Progenitor cell of endocrine pancreas (in vitro differentiated cells): ENCODE measurements at places on chromosomes 5 and 9.

DNA sequence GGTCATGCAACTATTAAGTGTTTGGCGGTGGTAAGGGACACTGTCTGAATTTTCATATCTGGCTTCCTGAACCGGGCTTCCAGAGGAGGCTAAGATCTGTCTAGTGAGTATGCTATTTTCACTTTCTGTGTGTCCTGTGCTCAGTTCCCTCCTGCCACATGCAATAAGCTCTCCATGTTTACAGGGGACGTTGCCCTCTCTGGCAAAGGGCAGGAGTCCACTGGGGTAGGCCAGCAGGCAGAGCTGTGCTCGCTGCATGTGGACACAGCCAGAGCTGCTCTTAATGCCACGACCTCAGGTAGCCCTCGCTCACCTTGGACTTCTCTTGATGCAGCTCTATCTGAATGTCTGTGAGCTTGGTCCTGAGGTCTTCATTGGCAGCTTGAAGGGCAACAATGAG, 111.2 kb downstream of the JAKMIP2 start:
- peaks cover 4% of the 10 kb centered on the region for H3K27me3 ChIP-seq
- peaks cover 11% of the 10 kb centered on the region for H3K4me1 ChIP-seq
- H3K27ac ChIP-seq: no peak overlapping the region
- DNase-seq: no peak
- H3K4me3 ChIP-seq: no peak overlapping the region
- H3K36me3 ChIP-seq: peaks cover 1% of the 10 kb centered on the region

- H3K4me1 ChIP-seq: peaks cover 4% of the 10 kb centered on the region
- no peaks in the 10 kb centered on the region for H3K36me3 ChIP-seq
- DNase-seq: no peak
- H3K27ac ChIP-seq: no peak overlapping the region
Observed at GRCh38 chr9:19934301-19934871, 145.5 kb upstream of the SLC24A2 start.

- no peaks in the 10 kb centered on the region for H3K36me3 ChIP-seq
- H3K27ac ChIP-seq: no peak overlapping the region
- no peak for DNase-seq
- H3K27me3 ChIP-seq: no peaks in the 10 kb centered on the region
Observed at GRCh38 chr9:92931606-92932005, 15.7 kb upstream of the FGD3 start.

DNA sequence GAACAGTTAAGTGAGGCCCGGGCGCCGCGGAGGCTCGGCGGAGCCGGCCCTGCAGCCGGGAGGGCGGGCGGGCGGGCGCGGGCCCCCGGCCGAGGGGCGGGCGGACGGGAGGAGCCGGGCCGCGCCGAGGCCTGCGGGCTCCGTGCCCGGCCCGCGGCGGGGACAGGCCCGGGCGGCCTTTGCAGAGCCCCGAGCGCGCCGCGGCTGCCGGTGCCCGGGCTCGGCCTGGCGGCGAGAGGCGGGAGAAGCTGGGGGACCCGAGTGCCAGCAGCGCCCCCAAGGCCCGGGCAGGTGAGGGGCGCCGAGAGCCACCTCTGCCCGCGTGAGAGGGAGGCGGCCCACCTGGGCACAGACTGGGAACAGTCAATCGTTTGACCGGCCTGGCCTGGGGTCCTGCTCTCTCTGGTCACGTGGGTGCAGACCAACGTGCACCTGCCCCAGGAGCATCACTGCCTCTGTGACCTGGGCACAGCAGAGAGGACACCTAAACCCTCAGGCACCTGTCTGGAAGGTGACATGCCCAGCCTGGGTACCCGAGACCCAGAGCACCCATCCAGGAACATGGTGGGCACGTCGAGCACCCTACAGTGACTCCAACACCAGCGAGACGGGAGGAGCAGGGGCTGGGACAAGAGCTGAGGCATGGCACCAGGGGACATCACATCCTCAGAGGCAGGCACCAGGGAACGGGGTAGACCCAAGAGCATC, 531 bp downstream of the MVB12B start:
- peak overlapping the region; percentile 72 for H3K4me3 ChIP-seq
- peak overlapping the region; percentile 87 for H3K27ac ChIP-seq
- DNase-seq: peak; percentile 25
- H3K36me3 ChIP-seq: peaks cover 9% of the 10 kb centered on the region
- peaks cover 15% of the 10 kb centered on the region for H3K4me1 ChIP-seq
- no peaks in the 10 kb centered on the region for H3K27me3 ChIP-seq

DNA sequence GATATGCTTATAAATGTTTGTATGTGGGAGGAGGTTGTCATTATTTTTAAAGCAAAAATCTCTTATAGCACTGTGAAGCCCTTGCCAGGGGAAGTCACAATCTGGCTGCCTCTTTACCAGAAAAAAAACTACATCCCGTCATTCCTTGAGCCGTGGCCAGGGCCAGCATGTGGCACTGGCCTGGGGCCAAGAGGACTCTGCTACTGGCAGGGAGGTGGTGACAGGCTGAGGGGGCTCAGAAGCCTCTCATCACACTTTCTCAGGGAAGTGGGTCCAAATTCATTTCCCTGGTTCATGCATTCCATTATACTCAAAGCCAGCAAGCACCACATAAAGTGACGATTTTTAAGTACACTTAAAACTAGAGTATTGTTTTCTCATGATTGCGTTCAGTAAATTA, 457.3 kb downstream of the ZNF608 start:
- no peaks in the 10 kb centered on the region for H3K27me3 ChIP-seq
- no peak overlapping the region for H3K4me3 ChIP-seq
- H3K27ac ChIP-seq: peak overlapping the region; percentile 90
- DNase-seq: no peak
- peaks cover 25% of the 10 kb centered on the region for H3K4me1 ChIP-seq
- no peaks in the 10 kb centered on the region for H3K36me3 ChIP-seq

DNA sequence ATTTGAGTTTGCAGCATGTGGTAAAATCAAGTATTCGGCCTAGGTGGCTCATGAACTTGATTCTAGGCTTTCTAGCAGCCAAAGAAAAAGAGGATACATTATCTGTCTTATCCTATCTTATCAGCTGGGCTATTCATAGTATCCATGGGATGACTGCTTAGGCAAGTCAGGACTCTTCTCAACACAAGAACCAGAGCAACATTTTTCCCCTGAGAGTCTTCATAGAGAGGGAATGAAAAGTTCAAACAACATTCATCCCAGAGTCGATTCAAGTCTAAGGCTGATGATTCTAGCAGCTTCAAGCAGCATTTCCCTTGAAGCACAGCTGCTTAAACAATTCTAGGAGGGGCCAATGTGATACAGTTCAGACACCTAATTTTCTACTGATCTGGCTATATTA, 3.0 kb downstream of the S100Z start:
- no peak for DNase-seq
- H3K27ac ChIP-seq: no peak overlapping the region
- H3K4me1 ChIP-seq: peaks cover 4% of the 10 kb centered on the region
- peaks cover 2% of the 10 kb centered on the region for H3K36me3 ChIP-seq
- H3K27me3 ChIP-seq: no peaks in the 10 kb centered on the region

GRCh38 chr5:73095564-73096238, 24.7 kb upstream of the TMEM171 start:
- DNase-seq: no peak
- no peaks in the 10 kb centered on the region for H3K27me3 ChIP-seq
- H3K4me1 ChIP-seq: no peaks in the 10 kb centered on the region

GRCh38 chr5:141605523-141606277, 13.1 kb downstream of the DIAPH1 start:
- no peaks in the 10 kb centered on the region for H3K36me3 ChIP-seq
- no peak overlapping the region for H3K27ac ChIP-seq
- H3K4me1 ChIP-seq: peaks cover 22% of the 10 kb centered on the region
- no peak for DNase-seq
- H3K4me3 ChIP-seq: no peak overlapping the region

DNA sequence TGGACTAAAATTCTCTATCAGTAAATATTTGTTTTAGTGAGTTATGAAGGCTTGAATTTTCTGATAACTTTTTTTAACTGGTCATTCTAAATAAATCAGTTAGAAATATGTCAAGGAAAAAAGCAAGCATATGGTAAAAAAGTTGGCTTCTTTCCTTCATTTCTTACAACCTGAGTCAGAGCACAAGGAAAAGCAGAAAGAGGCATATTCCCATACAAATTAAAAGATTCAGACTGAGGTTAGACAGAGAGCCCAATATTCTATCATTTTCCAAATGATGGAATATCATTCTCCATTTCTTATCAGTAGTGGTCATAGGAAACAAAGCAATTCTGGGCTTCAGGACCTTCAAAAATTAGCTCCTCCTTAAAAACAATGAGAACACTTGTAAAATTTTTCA, 732.1 kb downstream of the MAT2B start:
- H3K36me3 ChIP-seq: no peaks in the 10 kb centered on the region

DNA sequence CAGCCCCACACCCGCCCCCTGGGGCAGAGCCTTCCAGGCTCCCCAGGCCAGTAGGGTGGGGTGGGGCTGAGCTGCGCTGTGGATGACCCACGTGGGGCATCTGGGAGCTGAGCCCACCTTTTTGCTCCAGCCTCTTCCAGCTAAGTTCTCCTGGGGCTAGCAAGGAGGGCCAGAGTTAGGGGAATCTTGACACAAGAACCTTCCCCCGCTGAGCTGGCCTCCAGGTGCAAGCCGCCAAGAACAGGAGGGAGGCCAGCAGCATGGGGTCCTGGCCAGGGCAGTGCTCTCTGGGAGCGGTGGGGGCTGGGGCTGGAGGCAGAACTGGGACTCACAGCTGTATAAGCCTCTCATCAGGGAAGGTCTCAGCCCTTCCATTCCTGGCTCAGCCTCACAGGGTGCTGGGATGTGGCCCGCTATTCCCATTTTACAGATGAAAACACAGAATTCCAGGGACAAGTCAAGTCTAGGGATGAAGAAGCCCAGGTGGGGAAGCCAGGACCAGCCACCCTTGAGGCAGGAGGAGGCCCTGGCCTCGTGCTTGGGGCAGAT, 21.5 kb downstream of the SARDH start:
- DNase-seq: no peak
- H3K27me3 ChIP-seq: no peaks in the 10 kb centered on the region
- no peaks in the 10 kb centered on the region for H3K36me3 ChIP-seq

- no peaks in the 10 kb centered on the region for H3K4me1 ChIP-seq
- H3K27ac ChIP-seq: no peak overlapping the region
- H3K27me3 ChIP-seq: no peaks in the 10 kb centered on the region
- DNase-seq: no peak
Observed at GRCh38 chr9:137813651-137814415, 63.7 kb upstream of the CACNA1B start.

GRCh38 chr9:68983522-68984424, 30.1 kb downstream of the PRKACG start:
- no peak overlapping the region for H3K4me3 ChIP-seq
- H3K27ac ChIP-seq: no peak overlapping the region
- DNase-seq: no peak
- H3K4me1 ChIP-seq: peaks cover 2% of the 10 kb centered on the region
- no peaks in the 10 kb centered on the region for H3K27me3 ChIP-seq

DNA sequence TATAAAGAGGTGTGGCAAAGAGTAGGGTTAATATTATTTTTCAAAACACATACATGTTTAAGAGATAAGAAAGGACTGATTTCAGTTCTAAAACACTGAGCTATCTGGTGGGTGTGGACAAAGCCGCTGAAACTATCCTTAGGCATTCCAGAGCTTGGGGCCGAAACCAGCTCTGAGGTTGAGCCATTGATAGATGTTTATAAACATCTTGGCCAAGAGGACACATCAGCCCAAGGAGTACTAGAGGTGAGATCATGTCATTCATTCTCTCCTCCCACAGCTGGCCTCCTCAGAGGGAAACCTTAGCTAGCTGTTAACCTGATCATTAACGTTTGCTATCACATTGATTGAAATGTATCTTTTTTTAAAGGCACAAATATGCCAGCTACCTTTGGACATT, 89.9 kb downstream of the NLN start:
- no peak overlapping the region for H3K27ac ChIP-seq
- H3K4me1 ChIP-seq: no peaks in the 10 kb centered on the region
- peaks cover 37% of the 10 kb centered on the region for H3K36me3 ChIP-seq
- no peak overlapping the region for H3K4me3 ChIP-seq
- DNase-seq: no peak

GRCh38 chr5:155783246-155783645, 543.7 kb upstream of the SGCD start:
- no peaks in the 10 kb centered on the region for H3K4me1 ChIP-seq
- H3K27me3 ChIP-seq: no peaks in the 10 kb centered on the region
- H3K4me3 ChIP-seq: no peak overlapping the region
- no peak overlapping the region for H3K27ac ChIP-seq
- no peak for DNase-seq
- H3K36me3 ChIP-seq: no peaks in the 10 kb centered on the region

GRCh38 chr5:175467983-175468690, 10.2 kb upstream of the SFXN1 start:
- peaks cover 41% of the 10 kb centered on the region for H3K27me3 ChIP-seq
- H3K27ac ChIP-seq: no peak overlapping the region
- H3K4me1 ChIP-seq: peaks cover 8% of the 10 kb centered on the region
- H3K36me3 ChIP-seq: no peaks in the 10 kb centered on the region
- no peak overlapping the region for H3K4me3 ChIP-seq

DNA sequence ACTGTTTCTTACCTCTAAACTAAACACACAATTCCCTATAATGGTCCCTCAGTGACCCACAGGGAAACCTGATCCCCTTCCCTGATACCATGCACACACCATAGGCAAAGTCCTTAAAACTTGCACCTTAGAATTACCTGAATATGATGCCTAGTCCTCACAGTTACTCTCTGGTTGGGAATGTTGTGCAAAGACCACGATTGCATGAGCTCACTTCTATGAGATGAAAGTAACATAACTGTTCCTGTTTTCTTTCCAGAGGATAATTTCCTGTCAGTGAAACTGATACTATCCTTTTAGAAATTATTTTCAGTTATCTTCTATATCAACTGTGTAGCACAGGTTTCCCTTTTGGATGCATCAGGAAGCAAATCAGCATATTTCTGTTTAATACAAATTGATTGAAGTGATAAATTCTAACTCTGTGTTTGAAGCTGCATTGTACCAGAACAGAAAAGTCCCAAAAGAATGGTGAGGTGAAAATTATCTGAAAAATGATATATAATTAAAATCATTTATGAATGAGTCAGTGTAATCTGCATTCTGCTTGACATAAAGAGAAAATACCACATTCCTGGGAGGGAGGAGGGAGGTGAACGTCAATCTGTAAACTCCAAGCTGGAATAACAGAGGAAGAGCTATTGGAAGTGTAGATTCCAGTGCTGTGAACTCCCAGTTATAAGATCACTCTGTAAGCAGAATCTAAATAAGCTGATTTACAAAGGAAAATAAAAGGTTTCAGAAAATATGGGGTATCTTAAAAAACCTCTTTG, 51.2 kb upstream of the TNFAIP8 start:
- no peak overlapping the region for H3K4me3 ChIP-seq
- DNase-seq: no peak
- H3K27me3 ChIP-seq: no peaks in the 10 kb centered on the region
- H3K36me3 ChIP-seq: peaks cover 3% of the 10 kb centered on the region
- H3K27ac ChIP-seq: peak overlapping the region; percentile 94

GRCh38 chr5:28374492-28374967, 1336.1 kb upstream of the CDH9 start:
- H3K4me1 ChIP-seq: no peaks in the 10 kb centered on the region
- H3K27ac ChIP-seq: no peak overlapping the region
- H3K36me3 ChIP-seq: no peaks in the 10 kb centered on the region
- no peaks in the 10 kb centered on the region for H3K27me3 ChIP-seq
- H3K4me3 ChIP-seq: no peak overlapping the region
- no peak for DNase-seq
